ENCODE measurements at places on chromosomes 4 and X. TPM values are rescaled to one million over a fixed set of nuclear protein-coding genes. Genes with fewer than 3 reads are reported as not detected.
A peak's percentile ranks its signal among the peaks of the same experiment; 100 is the strongest.

- DNase-seq: no peak
Measured at GRCh38 chr4:59553721-59554091, 1646.4 kb upstream of the ADGRL3 start.

DNA sequence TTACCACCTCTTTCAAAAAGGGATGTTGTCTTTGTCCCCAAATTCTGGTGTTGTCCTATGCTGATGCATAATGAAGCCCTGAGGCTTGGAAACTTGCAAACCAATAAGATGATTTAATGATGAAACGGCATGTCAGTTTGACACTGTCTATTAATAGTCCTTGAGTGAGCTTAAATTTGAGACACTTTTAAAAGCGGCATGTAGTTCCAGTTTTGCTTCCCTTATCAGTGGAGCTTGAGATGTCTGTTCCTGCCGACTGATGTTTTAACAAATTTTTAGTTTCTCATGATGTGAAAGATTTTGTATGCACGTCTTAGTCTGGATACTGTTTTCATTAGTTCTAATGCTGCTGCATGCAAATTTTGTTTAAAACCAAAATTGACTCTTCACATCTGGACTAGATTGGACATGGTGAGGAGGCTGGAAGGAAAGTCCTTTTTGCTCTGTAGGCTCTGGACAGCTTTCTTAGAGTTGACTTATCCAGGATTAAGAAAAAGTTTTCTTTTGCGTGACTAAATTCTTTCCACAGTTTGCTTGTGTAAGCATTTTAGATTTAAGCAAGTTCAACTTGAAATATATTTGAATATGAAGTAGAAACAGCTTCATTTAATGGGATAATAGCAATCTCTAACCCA lies 11.7 kb downstream of the C1GALT1C1 start:
- DNase-seq: no peak

DNA sequence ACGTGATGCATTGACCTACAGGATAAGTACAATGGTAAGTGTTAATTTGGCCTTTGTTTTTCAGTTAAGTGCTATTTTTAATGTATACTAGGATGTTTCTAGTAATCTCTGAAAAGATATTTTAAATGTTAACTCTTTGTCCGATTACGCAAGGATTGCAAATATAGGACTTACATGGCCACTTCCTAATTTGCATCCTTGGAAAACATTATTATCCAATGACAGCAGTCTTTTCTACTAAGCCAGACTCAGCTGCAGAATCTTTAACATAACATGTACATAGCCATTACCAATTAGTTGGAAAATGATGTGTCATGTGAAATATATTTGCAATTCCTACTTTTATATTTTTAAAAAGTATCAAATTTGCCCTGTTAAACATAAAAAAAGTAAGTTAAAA lies 124.7 kb downstream of the MID1 start:
- no peak for DNase-seq

- DNase-seq: no peak
Measured at GRCh38 chrX:23786268-23786815, 3.4 kb downstream of the SAT1 start.

- DNase-seq: peak; percentile 23
Measured at GRCh38 chrX:56281789-56282188, 49.6 kb downstream of the KLF8 start.

DNA sequence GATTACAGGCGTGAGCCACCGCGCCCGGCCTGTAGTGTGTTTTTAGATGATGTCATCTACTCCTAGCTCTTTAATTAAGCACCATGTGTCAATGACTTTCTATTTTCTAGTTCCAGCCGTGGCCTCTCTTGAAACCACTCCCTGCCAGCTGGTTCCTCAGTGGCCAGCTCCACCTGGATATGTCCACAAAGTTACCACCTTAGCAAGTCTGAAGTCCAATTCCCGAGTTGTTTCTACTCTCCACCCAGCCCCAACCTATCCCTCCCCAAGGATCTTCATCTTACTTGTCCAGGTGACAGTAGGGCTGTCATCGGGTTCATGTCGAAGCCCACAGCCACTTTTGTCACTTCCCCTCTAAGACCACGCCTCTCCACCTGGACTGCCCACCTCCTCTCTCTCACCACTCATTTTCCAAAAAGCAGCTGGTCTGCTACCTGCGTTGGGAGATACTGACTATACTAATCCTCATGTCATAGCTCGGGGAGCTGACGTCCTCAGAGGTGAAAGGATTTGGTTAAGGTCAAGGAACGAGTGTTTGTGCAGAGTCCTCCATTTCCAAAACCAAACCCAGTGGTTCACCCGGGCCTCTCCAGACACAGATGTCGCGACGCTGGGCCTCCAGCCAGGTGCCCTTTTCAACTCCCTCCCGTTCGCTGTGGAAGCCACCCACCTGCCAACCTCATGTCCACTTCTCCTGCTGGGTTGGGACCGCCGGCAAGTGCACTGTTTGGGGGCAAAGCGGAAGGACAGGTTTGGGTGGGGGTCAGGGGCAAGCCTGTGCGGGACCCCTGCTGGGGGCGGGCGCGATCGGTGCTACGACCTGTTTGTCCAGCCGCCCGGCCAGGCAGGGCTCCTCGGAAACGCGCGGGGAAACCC lies 704 bp downstream of the FAM3A start:
- peak; percentile 14 for DNase-seq

- peak; percentile 93 for DNase-seq
Measured at GRCh38 chr4:6673660-6674499, 19.8 kb upstream of the S100P start.

- no peak for DNase-seq
Measured at GRCh38 chr4:25513814-25514213, 136.8 kb downstream of the ANAPC4 start.

DNA sequence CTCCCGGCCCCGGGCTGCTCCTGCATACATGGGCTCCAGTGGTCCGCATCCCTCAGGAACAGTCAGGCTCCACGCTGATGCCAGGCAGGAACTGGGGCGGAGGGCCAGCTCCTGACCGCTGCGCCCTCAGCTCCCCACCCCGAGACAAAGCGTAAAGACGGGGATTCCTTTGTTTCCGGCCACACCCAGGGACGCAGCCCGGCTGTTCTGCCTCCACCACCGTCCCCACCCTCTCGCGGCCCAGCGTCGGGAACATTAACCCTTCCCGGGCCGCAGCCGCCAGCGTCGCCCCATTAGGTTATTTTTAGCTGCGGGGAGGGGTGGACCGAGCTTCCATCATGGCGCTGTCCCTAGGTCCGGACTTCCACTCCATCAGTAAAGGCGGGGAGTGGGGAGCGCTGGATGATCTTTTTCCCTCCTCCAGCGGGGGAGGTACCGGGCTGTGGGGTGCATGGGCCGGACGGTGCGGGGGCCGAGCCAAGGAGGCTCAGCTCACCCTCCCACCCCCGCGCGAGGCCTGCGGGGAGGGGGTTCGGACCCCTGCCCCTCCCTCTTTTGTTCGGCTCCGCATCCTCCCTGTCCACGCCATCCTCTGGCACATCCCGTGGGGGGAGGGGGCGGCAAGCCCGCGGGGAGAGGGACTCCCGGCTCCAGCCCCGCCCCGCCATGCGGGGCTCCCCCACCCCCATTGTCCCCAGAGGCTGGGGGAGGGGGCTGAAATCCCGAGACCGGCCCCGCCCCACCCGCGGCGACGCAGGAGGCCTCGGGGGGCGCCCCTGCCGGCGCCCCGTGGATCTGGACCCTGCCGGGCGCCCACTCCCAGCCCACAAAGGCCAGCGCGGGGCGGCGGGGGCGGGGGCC lies 5.3 kb downstream of the CRMP1 start:
- DNase-seq: no peak

- no peak for DNase-seq
Measured at GRCh38 chr4:92528541-92528940, 224.8 kb downstream of the GRID2 start.

The NXF2 gene
- total RNA-seq: not detected

The NEUROG2 gene
- not detected for total RNA-seq

The KCTD8 gene
- total RNA-seq: not detected

The DCAF4L1 gene
- total RNA-seq: 0.07 TPM

The CFAP299 gene
- total RNA-seq: 3.7 TPM

The NIPAL1 gene
- 1.9 TPM for total RNA-seq

The GPC4 gene
- total RNA-seq: not detected

The GUCY1A1 gene
- not detected for total RNA-seq

The KDR gene
- total RNA-seq: not detected
